ENCODE measurements at places on chromosomes 4 and X.

- no peak for DNase-seq
Observed at GRCh38 chr4:100816436-100817045, 298.7 kb upstream of the EMCN start.

GRCh38 chr4:80333121-80333520, 2.4 kb upstream of the CFAP299 start:
- no peak for DNase-seq

DNA sequence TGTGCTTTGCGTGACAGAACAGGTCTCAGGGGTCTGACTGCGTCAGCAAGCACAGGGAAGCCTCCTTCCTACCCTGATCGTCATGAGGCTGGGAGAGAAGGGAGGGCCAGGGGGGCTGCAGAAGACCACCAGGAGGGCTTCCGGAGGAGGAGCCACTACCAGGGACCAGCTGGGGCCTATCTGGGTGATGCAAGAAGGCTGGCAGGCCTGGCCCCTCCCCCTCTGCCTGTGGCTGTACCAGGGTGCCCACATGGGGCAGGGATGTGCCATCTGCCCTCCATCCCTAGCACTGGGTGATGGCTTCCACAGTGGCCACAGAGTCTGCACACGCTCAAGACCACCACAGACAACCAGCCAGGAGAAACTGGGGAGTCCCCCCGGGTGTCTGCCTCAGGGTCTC, 116.4 kb upstream of the NKX1-1 start:
- no peak for DNase-seq

DNA sequence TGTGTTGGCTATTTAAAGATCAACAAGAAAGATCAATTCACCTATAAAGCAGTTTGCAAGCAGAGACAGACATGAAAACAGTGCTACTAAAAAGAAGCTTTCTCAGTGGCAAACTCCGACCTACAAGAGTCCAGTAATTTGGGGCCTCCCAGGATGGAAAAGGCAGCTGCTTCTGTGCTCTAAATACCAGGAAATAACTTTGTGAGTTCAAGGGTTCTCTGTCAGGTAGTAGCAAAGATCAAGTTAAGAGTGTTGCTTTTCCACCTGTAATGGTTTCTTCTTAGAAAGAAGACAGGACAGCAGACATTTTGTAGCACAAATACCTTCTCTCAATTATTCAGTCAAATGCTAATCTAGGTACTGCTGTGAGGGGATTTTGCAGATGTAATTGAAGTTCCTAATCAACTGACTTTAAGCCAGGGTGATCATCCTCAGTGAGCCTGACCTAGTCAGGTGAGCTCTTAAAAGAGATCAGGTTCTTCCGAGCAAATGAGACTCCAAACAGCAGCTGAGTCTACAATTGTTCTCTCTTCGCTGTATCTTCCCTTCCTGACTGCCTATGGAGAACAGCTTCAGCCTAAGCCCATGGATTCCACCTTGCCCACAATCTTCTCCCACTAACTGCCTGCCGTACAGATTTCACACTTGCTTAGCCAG, 13.5 kb downstream of the ANKRD17 start:
- DNase-seq, result no peak

DNA sequence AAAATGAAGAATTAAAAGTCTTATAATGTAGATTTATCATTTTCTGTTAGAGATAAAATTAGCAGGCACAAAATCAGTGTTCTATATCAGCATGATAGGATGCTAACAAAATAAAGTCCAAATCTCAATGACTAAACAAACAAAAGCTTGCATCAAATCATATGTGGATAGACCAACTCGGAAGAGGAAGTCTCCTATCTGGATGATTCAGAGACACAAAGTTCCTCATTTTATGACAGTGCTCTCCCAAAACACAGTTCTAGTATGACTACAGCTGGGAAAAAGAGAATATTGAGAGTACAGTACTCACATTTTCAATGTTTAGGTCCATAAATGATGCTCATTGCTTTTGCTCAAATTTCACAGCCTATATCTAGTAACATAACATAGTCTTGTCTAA, 376.1 kb upstream of the CTSO start:
- no peak for DNase-seq

GRCh38 chr4:44118971-44119680, 329.5 kb downstream of the KCTD8 start:
- no peak for DNase-seq

GRCh38 chr4:39526765-39527295, 409 bp downstream of the UGDH start:
- no peak for DNase-seq

DNA sequence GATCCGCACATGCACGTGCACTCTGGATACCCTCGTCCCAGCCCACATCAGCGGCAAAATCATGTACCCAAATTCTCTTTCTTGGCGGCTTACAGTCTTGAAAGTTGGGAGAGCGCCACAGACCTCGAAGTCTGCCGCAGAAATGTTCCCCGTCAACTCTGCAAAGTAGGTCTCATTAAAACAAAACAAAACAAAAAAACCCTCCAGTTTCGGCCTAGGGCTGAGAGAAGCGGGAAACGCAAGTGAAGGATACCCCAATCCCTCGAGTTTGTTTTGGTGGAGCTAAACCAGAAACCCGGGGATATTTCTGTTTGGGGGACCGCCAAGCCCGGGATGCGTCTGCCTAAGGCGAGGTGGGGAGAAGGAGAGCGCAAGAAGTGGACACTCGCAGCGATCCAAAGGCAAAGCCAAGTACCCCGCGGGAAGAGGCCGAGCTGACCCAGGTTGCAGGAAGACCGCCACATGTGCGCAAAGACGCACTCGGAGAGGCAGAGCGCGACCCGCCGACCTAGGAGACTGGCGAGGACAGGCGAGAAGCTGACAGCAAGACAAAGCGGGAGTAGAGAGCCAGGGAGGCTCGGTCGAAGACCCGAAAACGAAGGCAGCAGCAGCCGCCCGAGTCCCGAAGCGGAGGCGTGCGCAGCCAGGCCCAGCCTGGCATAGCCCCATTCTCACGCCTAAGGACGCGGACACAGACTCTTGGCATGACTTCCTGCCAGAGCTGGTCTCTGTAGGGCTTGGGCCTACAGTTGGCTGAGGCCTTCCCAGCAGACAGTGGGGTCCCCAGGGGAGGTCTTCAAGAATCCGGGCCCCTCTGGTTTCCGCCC, 49.6 kb upstream of the BCOR start:
- DNase-seq, result no peak
